CD4-positive, alpha-beta T cell treated with Interleukin-2 at 100 ng/mL for 4 hours (primary cell): ENCODE measurements at places on chromosomes 2 and 18.

GRCh38 chr2:237501892-237502513 lies 15.0 kb downstream of the MLPH start:
- DNase-seq, result no peak

DNA sequence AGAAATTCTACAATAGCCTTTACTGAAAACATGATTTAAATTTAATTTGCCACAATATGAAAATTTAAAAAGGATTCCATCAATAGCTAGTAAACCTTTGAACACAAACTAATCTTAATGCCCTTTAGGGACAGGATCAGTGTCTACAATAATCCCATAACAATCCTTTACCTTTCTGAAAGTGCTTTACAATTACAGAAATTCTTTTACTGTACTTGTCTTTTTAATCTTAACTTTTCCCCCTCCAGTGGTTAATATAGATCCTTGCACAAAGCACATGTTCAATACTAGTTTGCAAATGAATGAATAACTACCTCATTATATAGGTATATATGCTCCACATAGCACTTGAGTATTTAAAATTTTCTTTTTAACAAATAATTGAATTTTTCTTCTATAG lies 122.6 kb downstream of the PLEKHA3 start:
- DNase-seq, result no peak

- DNase-seq, result no peak
These were observed 58.9 kb downstream of the KIAA1328 start for GRCh38 chr18:36887864-36888263.

DNA sequence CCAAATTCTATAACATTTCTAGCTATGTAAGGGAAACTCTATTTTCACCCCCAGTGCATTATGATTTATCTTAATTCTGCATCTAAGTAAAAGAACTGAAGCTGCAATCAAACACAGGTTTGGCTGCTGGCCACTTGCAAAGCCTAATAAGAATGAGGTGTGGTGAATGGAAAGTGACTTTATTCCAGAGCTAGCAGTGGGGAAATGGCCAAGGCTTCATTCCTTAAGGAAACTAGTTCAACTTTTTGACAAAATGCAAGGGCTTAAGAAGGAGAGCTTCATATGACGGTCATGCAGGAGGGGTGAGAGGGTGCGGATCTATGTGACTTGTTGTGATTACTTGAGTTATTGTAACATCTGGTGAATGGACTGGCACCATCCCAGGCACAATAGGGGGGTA lies 1802.0 kb downstream of the SUCLG1 start:
- no peak for DNase-seq

DNA sequence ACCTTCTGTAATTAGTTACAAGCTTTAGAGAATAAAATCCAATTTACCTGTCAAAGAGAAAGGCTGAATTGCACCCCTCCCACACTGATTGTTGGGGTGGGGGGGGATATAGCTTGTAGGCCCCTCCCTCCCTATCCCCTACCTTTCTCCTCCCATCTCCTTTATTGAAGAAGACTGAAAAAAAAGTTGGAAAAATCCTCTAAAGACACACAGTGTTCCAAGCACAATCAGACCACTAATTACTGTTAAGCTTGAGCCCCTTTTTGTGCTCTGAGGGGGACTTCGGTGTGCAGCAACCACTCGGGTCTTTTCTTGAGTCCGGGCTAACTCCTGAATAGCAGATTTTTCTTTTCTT lies 43.0 kb upstream of the FZD5 start:
- DNase-seq, result no peak

- no peak for DNase-seq
These were observed 94.2 kb downstream of the DOK6 start for GRCh38 chr18:69494841-69495240.

- DNase-seq, result no peak
These were observed 6.5 kb downstream of the PIAS2 start for GRCh38 chr18:46910856-46911255.

- DNase-seq, result no peak
These were observed 241.2 kb downstream of the TFCP2L1 start for GRCh38 chr2:121043827-121044222.

DNA sequence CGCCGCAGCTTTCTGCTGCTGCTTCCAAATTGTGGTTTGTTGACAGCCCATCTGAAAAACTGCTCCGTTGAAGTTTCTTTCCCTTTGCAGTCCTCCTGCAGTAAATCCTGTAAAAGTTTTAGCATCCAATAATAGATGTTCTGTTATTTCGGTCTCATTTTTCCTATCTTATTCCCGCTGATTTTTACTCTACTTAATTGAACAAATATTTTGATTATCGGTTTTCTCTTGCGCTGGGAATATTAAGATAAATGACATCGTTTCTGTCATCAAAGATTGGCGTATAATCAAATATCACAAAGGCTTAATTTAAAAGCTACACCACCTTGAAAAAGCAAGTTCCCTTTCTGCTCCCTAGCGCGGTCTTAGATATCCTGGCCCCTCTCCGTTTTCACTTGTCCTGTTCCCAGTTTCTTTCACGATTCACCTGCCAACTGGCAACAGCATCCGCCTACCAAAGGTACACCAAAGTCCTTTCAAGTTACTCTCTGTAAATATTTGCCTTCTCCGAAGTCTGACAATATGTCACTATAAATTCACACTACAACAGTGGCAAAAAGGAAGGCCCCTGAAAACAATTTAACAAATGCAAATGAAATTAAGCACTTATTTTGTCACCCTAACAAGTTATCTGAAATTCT lies 1.0 kb upstream of the STRN start:
- no peak for DNase-seq

GRCh38 chr2:6139142-6139541 lies 447.0 kb downstream of the SOX11 start:
- no peak for DNase-seq

- no peak for DNase-seq
These were observed 99.4 kb upstream of the DSEL start for GRCh38 chr18:67615876-67616275.

DNA sequence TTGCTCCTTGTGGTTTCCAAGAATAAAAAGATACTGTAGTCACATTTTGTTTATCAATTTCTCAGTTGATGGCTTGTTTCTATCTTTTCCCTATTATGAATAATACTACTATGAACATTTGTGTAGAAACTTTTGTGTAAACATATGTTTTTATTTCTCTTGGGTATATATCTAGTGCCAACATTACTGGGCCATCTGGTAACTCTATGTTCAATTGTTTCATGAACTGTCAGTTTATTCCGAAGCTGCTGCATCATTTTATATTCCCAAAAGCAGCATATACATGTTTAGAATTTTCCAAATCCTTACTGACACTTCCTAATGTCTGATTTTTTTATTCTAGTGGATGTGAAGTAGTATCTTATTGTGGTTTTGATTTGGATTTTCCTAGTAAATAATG lies 737.6 kb upstream of the TMEFF2 start:
- no peak for DNase-seq

- DNase-seq, result no peak
These were observed 115.2 kb upstream of the EPAS1 start for GRCh38 chr2:46181789-46182530.

- no peak for DNase-seq
These were observed 201.2 kb downstream of the CTIF start for GRCh38 chr18:48740068-48740440.

- DNase-seq, result peak; percentile 80
These were observed 175.2 kb downstream of the TGIF1 start for GRCh38 chr18:3624935-3625741.

- DNase-seq, result no peak
These were observed 9.6 kb downstream of the RPL37A start for GRCh38 chr2:216508229-216508628.

- no peak for DNase-seq
These were observed 58.1 kb upstream of the TTN start for GRCh38 chr2:178865146-178865936.

DNA sequence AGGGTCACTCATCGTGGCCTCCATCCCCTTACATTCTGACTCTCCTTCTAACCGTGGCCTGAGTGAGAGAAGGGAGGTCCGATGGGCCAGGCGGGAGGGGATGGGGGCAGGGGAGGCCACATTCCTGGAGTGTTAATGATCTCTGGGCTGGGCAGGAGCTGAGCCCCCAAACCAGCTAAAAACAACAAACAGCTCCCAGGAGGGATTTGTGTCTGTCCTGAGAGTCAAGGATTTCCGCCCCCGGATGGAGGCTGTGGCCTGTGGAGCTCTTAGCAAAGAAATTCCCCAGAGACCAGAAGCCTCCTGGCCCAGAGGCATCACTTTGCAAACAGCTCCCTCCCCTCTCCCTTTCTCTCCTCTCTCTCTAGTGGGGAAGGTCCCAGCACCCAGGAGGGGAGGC lies 23.5 kb downstream of the EMX1 start:
- no peak for DNase-seq

- no peak for DNase-seq
These were observed 501.5 kb downstream of the NR4A2 start for GRCh38 chr2:155830817-155831579.
